ENCODE measurements at places on chromosomes 11 and 22.

DNA sequence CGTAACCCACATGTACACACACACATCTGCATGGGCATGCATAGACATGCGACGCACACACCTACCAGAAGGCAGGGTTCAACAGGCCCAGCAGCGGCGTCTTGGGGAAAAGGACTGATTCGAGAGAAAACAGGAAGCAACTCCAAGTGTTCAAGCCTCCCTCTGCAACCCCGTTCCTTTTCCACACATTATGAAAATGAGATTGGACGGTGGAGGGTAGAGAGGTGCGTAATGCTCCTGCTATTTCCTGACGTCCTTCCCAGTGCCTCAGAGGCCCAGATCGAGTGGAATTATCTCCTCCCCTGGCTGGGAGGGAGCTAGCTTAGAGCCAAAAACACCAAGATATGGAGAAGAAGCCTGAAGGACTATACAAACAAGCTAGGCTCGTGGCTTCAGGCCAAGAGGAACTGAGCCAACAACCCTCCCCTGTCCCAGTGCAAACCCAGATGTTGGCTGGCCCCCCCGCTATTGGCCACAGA, 289.2 kb downstream of the MN1 start:
- DNase-seq, result no peak

DNA sequence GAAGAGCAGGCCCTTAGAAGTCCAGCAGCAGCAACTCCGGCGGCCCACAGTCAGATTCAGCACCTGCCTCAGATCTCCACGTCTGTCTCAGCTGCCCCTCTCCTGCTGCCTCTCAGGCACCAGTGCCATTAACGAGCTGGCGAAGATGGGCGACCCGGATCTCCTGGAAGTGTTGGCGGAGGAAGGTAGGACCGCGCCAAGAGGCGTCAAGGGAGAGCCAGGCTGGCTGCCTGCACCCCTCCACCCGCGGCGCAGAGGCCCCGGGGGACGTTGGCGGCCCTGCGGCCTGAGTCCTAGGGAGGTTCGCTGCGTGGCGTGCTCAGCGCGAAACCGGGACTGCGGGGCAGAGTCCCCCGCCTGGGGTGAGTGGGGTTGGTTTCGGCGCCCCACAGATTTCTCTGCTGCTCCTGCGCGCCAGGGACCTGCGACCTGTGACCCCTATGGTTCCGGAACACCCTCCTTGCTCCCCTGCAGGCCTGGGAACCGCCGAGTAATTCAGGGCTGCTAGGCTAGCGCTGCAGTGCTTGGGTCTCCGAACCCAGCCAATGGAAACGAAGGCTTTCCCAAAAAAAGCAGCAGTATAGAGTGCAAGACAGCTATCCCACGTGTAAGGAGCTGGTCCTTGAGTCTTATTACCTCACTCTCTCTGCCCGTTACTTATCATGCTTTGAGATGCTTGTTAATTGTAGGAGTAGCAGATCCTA, 615 bp downstream of the ANO5 start:
- DNase-seq, result no peak

DNA sequence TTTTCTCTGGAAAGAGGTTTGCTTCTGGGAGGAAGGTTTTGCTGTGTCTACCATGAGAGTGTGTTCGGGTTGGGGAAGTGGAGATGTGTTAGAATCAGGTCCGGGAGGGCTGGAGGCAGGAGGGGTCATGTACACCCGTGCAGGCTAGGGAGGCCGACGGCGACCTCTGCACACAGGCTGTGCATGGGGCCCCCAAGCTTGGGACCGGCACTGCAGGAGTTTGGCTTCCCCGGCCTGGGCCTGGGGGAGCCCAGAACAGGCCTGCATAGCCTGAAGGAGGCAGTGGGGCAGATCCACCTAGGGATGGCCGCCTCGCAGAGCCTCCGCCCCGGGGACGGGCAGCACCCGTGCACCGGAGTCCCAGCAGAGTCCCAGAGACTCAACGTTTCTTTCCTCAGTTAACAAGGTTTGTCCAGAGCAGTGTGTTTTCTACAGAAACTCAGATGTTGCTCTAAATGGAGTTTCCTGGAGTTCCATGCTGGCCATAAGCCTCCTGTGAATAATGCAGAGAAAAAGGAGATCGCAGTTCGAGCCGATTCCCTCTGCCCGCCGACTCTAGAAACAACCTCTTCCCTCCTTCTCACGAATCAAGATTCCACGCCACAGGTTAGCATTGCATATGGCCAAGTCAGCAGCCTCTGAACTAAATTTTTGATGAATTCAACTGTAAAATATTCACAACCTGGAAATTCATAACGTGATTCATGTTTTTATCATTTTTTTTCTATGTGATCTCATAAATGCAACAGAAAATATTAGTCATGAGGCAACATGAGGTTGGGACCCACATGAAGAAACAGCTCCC, 427.3 kb downstream of the BRD1 start:
- DNase-seq, result no peak

DNA sequence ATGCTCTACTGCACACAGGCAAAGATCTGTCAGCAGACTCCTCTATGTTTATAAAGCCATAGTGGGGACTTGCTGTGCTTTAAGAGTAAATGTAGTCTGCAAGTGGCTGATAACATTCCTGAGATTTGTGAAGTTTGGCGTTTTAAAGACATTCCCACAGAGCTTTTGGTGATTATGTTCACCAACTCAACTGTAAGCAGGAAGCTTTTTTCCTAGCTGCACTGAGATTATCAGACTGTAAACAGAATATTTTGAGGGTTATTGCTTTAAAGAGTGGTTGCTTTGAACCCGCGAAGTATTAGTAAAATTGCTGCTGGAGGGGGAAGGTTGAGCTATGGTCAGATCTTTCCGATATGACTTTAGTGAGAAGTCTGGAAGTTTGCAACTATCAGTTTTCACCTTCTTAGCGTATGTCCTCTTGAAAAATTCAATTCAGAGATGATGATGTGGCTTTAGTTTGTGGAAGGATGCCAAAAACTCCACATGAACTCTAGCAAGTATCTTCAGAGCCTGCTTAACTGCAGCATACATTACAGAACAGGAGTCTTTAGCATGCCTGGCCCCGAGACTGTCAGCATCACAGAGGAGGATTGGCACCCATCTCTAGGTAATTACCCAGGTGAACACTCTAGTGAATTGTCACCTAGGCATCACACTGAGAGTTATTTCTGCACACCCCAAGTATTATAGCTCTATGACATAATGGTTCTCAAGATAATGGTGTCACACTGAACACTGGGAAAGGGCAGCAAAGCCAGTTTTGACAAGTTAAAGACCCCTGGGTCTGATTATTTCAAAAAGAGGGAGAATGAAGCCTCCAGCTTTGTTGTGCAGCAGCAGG, 89.9 kb downstream of the MTNR1B start:
- no peak for DNase-seq

DNA sequence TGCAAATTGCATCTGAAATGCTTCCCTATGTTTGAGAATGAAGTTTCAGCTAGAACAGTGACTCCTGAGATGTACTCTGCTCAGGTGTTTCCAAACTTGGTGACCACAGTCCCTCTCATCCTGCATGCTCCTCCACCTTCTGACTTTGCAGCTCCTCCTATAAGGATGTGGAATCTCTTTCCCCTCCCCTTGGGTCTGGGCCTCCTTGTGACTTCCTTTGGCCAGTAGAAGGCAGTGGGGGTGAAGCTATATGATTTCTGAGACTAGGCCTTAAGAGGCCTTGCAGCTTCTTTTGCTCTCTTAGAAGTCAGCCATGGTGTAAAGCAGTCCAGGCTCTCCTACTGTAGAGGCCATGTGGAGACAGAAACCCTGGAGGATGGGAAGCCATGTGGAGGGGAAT, 50.7 kb downstream of the CSF2RB start:
- no peak for DNase-seq

DNA sequence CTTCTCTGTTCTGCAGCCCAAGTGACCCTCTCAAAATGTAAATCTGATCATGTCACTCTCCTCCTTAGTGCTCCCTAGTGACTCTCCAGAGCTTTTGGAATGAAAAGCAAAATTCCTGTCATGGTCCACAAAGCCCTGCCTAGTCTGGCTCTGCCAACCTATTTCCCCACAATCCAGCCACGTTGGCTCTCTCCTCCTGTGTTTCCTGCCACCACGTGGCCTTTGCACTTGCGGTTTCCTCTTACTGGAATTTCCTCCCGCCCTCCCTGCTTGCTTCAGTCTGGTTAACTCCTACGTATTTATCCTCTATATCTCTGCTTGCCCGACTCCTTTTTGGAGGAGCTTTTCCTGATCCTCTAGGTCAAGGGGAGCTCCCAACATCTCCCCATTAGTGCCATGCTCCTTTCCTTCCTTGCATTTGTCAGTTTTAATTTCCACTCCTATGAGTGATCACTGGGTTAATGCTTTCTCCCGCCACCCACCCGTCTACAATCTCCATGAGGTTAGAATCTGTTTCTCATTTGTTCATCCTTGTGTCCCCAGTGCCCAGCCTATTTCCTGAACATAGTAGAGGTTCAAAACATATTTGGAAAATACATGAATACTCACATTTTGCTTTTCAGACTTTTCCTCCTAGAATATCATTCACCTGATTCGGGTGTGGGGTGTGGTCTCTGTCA, 11.5 kb downstream of the NNMT start:
- DNase-seq, result no peak

DNA sequence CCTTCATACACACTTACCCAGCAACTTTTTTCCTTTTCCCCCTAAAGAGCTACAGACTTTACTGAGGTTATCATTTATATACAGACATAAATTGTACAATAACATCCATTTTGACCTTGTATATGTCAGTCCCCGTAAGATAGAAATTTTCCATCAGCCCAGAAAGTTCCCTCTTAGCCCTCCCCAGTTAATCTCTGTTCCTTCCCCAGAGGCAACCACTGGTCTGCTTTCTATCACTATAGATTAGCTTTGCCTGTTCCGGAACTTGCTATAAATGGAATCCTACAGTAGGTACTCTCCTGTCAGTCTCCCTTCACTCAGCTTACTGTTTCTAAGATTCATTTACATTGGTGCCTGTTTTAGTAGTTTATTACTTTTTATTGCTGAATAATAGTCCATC, 54.9 kb downstream of the TSPAN18 start:
- DNase-seq, result no peak

DNA sequence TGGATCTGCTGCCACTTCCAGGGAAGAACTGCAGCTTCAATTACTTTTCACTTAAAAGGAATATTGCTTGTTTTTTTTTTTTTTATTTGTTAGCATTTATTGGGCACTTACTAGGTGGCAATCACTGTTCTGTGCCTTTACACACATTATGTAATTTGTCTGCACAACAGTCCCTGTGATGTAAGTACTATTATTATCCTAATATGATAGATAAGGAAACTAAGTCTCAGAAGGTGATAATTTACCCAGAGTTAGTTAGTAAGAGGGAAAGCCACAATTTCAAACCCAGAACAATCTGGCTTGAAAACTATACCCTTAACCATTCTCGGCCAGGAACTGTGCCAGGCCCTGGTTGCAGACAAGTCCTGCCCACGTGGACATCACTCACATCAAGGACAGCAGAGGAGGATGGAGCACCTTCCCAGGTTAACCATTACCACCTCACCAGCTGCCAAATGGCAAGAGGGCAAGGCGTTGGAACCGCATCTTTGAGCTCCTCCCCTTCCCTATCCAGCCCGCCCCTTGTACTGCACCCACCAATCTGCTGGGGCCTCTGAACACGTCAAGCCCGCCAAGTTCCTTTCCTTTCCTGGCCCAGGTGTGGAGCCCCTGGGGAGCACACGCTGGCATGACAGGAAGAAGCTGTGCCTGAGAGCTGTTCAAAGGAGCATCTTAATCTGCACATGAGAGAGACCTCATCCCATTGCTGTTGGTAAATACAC, 78.4 kb downstream of the NAV2 start:
- no peak for DNase-seq

- no peak for DNase-seq
Measured at GRCh38 chr11:11985016-11985715, 23.3 kb downstream of the DKK3 start.

- DNase-seq, result no peak
Measured at GRCh38 chr11:12245549-12246016, 131.8 kb upstream of the PARVA start.

DNA sequence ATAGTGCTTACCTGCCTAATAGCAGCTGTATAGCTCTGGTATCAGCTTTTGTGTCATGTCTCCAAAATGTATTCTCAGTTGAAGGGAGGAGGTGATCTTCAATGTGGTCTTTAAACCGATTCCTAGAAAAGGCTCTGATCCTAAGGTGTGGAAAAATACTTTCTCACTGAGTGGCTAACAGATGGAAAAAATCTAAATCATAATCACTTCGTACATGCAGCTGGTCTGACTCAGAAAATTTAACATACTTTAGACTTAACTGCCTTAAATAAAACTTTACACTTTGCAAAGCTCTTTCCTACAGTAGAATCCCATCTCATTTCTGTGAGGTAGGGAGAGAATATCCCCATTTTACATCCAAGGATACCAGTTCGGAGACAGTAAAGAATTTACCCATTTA, 38.0 kb downstream of the C2CD3 start:
- no peak for DNase-seq

GRCh38 chr11:35848616-35849015, 95.2 kb upstream of the LDLRAD3 start:
- no peak for DNase-seq

- no peak for DNase-seq
Measured at GRCh38 chr11:118877487-118878162, 6.1 kb upstream of the CXCR5 start.

DNA sequence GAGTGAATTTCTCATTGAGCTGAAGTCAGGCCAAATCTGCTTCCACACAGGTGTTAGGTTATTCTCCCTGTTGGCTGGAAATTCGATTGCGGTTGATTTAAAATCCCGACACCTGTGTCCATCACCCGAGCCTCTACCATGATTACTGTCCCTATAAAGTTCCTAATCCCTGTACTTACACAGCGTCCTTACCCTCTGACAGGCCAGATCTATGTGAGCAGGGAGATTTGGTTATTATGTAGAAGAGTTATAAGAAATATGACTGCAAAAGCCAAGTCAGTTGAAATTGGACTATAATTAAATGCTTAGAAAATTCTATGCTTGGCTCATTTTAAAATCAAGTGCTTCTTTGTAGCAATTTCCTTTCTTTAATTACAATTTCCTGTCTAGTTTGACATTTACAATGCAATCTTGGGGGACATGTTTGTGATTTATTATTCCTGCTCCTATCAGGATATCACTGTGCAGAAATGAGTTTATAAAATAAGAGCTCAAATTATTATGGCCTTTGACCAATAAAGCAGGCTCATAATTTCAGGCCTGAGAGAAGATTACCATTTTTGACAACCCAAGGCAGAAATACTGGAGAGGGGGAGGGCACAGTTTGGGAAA, 32.5 kb upstream of the LMO1 start:
- DNase-seq, result no peak

All from activated CD4-positive, CD25-positive, alpha-beta regulatory T cell (primary cell).